OCI-M1 (cell line): ENCODE measurements at places on chromosomes 7 and 10.

GRCh38 chr10:88236121-88236743, 346.9 kb downstream of the RNLS start:
- peak; percentile 72 for DNase-seq

DNA sequence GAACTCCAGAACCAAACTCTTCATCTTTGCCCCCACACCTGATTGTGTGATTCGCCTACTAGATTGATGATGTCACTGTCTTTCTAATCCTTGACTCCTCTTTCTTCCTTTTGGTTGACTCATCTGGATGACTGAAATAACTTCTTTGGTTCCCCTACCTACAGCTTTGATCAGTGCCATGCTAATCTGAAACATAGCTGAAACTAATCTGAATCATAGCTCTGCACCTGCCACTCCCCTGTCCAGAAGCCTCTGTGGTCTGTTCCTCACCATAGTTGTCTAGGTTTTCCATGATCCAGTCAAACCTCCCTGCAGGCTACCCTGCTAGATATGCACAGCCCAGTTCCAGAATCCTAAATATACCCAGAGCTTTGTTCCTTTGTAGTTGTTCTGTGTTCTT, 51.9 kb downstream of the ZNF365 start:
- DNase-seq = no peak

GRCh38 chr7:140048138-140048537, 14.6 kb downstream of the PARP12 start:
- no peak for DNase-seq

- DNase-seq = no peak
Observed at GRCh38 chr7:98278408-98278807, 3.1 kb upstream of the BRI3 start.

DNA sequence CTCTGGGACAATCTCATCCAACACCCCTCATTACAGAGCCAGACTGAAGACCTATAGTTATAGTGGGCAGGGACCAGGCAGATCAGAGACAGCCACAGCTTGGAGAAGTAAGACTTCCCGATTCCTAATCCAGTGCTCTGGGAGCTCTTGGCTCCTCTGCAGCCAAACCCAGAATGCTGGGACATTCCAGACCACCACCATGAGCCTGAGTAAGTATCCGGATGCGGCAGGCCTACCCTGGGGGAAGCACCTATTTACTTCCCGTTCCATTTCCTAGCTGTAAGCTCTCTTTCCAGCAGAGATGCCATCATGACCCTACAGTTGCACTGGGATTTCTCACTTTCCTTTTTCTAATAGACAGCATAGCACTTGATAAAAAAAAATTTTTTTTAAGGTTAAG, 16.4 kb downstream of the HIP1 start:
- DNase-seq = no peak
